ENCODE measurements at places on chromosomes 7 and 10.

DNA sequence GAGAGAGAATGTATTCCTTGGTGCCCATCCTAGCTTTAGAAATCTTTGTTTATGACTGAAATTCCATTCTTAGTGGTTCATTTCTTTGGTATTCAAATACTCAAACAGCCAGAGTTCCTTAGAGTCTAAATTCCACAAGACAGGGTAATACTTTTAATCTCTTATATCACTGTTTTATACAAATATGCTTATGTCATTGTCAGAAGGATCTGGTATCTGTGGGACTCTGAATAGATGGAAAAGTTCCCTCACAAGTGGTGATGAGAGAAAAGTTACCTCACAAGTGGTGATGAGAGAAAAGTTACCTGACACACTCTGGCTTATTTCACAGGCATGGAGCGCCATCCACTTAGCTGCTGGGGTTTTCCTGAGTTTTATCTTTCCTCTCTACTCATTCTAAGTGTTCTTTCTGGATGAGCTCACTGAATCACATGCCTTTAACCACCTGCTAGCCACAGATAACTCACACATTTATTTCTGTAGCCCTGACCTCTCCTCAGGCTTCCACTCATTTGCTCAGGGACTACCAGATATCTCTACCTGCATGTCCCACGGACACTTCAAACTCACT lies 784.0 kb downstream of the SUGCT start:
- DNase-seq, result no peak

DNA sequence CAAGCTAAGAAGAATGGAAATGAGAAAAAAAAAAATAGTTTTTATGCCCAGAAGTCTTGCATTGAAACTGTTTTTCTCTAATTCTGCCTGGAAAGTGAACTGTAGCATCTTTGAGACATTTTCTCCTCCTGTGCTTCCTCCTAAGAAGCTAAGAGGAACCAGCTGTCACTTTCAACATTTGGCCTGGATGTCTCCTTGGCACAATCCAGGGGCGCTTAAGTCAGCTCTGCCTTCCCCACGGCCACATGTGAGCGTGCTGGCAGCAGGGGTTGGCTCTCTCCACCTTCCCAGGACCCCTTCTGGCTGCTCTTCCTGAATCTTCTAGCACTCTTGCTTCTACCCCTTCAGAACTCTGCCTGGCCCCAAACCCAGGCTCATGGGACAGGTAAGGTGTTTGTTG lies 289.6 kb upstream of the ADARB2 start:
- DNase-seq, result no peak

- DNase-seq, result no peak
Measured at GRCh38 chr10:38007991-38008390, 2.5 kb upstream of the ZNF33A start.

DNA sequence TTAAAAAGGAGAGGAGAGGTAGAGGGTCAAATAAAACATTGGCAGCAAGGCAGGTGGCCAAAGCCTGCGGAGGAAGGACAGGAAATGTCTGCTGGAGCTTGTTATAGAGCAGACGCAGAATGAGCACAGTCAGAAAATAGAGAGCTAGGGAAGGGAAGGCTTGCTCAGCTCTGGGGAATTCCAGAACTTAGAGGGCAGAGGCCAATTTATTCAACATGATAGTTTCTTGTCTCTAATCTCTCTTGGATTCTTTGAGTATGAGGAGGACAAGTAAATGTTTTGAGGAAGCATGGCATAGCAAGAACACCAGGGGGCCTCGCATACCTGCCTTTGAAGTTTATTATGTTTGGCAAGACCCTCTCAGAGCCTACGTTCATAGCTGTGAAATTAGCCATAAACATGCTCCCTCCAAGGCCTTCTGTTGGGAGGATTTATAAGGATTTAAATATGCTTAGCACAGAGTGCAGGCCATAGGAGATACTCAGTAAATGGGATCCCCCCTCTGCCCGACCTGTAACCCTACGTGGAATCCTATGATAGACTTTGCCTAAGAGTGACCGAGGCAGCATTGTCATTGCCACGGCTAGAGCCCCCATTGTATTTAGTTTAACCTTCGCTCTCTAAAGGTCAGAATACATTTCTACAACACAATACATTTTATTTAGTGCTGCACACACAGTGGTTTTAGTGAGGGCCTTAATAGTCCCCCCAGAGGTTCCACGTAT lies 293.9 kb downstream of the CCDC3 start:
- peak; percentile 42 for DNase-seq

GRCh38 chr10:88138319-88138848 lies 275.0 kb downstream of the PTEN start:
- DNase-seq, result no peak

- no peak for DNase-seq
Measured at GRCh38 chr7:140698477-140698876, 2.0 kb downstream of the NDUFB2 start.

DNA sequence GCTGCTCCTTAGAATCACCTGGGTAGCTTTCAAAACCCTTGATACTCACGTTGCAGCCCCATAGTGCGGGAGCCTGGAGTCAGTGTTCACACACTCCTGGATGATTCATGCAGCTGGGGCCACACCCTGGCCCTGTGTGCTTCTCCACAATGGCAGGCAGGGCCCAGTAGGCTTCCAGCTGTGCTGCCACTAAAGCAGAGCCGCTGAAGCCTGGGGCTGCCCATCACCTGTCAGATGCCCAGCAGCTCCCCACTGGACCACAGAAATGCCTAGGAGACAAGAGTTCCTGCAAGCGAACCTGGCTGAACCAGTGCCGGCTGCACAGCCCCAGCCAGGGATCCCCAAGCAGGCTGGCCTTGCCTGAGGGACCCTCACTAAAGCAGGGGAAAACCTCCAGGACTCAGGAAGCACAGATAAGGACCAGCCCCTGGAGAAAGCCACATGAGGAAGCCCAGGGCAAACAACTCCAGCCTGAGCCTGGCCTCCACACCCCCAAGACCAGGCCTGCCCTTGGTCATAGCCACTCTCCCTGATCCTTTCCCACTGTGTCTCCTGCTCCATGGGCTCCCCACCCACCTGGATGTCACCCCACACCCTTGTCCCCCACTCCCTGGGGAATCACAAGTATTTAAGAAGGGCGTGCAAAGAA lies 111.9 kb downstream of the GRID1 start:
- DNase-seq, result peak; percentile 24

GRCh38 chr7:129729511-129729910 lies 118.0 kb downstream of the NRF1 start:
- no peak for DNase-seq

DNA sequence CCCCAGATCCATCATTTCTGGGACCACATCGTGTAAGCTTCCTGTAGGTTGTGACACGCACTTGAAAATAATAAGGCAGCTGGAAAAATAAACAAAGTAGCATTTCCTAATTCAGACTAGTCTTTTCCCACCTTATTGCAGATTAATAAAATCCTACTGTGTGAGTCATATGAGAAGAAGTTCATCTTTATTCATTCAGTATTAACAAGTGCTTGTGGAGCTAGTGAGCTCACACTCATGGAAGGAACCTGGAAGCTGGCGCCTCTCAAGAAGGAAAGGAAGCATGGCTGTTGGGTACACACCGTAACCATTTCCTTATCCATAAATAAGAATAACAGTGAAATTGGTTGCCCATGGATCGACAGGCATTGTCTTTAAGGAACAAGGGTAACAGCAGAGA lies 152.6 kb upstream of the PFKP start:
- no peak for DNase-seq

DNA sequence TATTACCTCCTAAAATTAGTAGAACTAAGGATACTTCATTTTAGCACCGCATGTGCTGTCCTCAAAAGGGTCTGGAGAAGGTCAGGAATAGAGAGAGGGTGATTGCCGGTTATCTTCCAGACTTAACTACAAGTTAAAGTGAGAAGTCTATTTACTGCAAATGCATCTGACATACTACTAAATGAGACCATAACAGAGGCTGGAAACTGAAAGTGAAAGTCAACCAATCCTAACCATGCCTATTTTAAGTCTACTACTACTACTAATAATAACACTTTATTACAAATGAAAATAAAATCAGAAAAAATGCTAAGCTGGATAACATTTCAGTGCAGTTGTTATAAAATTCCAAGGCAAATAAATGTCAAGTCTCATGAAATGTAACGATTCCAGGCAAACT lies 244.7 kb downstream of the KIF20B start:
- no peak for DNase-seq

GRCh38 chr7:42348071-42348470 lies 111.1 kb upstream of the GLI3 start:
- DNase-seq, result no peak

GRCh38 chr10:30436671-30437030 lies 2.7 kb downstream of the MAP3K8 start:
- no peak for DNase-seq

- peak; percentile 78 for DNase-seq
Measured at GRCh38 chr10:113454341-113455061, 98.4 kb upstream of the HABP2 start.

DNA sequence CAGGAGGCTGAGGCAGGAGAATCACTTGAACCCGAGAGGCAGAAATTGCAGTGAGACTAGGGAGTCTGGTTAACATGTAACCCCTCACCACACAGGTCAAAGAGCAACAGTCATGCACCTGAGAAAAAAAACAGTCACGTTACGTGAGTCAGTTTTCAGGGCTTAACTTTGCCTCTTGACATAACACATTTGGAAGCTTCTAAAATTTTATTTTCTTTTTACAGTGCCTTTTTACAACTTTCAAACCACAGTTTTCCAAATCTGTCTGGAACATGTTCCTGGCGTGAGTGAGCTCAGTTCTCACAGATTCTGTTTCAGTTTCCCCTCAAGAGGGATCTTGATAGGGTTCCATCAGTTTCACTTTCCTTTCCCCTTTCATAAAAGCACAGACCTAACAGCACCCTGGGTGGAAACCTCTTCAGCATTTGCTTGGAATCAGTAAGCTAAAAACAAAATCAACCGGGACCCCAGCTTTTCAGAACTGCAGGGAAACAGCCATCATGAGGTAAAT lies 4.4 kb downstream of the IFIT3 start:
- no peak for DNase-seq

DNA sequence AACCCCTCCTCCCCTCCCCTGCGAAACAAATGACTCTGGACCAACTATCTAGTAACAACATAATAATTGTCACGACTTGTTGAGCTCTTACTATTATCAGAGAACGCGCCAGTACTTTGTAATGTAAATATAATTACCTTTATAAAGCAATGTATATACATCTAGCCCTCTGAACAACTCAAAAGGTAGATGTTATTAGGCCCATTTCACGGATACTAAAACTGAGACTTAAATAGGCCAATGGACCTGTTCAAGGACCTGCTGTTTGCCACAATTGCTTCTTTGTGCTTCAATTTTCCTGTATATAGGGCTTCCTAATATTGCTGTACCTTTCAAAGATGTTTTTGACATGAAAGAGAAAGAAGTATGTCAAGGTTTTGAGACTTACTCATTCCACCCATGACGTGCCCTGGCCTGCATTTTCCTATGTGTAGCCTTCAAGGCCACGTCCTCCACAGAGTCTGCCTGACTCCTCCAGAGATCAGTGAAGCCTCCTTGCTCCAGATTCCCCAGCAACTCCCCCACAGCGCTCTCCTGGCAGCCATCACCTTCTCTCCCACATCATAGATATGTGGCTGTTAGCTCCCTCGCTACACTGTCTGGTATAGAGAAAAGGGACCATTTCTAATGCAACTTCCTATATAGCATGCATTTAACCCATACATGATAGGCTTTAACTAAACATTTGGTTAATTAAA lies 156.6 kb downstream of the SKIDA1 start:
- DNase-seq, result no peak

GRCh38 chr10:1454428-1454827 lies 282.9 kb downstream of the ADARB2 start:
- DNase-seq, result no peak

DNA sequence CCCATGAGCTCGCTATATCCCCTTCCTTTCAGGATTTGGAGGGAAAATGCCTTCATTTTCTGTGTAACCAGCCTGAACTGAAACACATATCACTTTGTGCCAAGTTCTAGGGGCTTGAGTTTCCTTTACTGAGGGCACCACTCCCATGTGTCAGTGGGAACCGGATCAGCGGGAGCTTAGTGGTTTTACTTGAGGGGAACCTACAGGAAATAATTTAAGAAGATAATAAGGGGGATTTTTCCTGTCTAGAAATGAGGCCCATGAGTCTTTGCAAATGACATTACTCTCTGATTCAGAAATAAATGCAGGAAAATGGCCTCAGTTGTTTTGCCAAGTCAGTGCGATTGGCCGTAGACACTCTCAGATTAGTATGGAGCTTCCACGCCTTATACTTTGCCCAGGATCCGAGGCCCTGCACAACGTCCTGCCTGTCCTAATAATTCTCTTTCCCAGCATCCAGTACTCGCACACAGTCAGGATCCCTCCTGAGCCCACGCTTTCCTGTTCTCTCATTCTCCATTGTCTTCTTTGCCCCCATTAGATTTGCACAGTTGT lies 86.4 kb upstream of the LYZL1 start:
- DNase-seq, result no peak

DNA sequence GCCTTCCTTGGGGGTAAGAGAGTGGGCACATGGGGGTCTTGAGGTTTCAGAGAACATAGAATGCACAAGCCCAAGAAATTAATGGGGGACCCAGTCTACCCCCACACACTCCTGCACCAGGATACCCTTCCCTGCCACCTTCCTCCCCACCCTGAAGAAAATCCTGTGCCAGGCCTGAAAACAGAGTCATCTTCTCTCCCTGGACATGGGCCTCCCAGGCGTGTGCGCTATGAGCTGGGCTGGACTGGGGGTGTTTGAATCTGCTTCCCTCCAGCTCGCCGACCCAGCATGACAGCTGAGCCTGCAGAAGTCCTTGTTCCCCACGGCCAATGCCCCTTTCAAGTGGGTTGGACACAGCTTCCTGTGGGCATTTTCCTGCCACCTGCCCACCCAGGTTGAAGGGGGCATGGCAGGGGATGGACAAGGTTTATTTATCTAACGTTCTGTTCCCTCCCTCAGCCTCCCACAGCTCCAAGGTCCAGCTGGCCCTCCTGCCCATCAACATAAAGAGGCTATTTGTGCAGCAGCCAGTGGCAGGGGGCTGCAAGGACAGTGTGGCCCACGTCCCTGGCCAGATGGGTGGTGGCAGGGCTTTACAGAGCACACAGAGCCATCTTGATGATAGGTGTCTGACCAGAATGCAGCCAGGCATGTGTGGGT lies 141.0 kb downstream of the SH3PXD2A start:
- no peak for DNase-seq

- DNase-seq, result no peak
Measured at GRCh38 chr7:12870219-12870618, 182.8 kb downstream of the ARL4A start.

DNA sequence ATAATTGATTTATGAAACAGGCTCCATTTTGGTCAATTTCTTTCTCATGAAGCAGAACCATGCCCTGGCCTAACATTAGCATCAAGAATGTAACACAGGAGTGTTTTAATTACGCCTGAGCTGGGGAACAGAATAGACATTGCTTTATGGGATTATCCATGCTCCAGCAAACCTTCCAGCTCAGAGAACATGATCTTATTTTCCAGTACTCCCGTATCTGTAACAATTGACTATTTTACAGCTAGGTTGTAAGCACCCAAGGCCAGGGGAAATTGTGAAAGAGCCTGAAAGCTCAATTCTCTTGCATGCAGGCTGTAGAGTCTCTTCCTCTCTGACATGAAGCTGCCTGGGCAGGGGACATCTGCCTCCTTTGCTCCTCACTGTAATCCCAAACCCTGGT lies 30.8 kb upstream of the CRYGN start:
- no peak for DNase-seq

All from H9 (cell line).